ENCODE measurements at places on chromosomes 1 and 21.

DNA sequence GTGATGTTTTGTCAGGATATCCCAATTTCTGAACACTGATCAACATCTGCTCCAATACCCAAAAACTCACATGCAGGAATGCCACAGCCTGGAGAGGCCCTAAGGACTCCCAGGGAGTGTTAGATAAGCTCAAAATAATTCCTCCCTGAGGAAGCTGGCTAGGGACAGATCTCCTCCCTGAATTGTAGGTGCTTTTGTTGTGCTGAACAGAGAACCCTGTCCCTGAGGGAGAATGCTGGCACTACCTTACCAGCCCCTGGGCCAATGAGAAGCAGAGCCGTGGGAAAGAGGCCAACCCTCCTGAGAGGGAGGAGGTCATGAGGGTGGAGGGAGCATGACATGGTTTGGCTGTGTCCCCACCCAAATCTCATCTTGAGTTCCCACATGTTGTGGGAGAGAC, 73.6 kb upstream of the PTGFRN start:
- no peak for DNase-seq

DNA sequence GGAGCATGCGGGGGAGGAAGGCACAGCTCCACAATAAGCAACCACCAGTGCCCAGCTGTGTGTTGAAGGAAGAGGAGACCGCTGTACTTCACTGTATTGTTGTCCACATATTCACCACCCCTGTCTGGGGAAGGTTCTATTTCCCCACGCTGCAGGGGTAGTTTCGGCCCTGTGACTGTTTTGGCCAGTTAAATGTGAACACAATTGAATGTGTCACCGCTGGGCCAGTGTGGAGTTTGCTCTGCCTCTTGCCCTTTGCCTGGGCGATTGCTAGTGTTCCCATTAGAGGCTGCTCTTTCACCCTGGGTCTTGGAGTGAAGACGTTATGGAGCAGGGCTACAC, 32.6 kb downstream of the UBE4B start:
- no peak for DNase-seq

DNA sequence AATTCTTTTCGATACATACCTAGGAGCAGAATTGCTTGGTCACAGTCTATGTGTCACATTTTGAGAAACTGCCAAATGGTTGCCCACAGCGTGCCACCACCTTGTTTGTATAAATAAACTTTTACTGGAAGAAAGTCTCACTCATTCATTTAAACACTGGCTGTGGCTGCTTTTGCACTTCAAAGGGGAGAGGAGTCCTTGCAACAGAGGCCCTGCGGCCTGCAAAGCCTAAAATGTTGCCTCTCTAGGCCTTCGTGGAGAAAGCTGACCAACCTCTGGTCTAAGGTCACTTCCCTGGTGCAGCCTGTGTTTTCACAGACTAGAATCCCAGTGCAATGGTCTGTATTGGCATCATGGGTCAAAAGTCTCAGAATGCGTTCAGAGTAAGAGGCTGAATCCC, 8.3 kb downstream of the RIPK4 start:
- DNase-seq: no peak

GRCh38 chr1:169892927-169893644, 610 bp downstream of the SCYL3 start:
- peak; percentile 32 for DNase-seq

DNA sequence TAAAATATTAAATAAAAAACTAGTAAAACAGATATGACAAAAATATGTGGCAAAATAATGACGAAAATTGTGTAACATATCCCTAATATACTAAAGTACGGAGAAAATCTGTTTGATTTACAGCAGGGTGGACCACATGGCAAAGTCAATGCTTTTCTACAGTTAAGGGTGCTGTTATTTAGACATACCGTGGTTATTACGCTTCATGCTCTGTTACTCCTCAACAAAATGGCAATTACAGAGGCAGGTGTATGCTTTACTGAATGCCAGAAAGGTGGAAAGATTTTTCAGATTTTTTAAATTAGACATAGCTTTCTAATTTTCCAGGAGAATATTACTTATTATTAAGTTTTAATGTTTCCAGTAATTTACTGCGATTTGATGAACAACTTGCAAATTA, 343.9 kb upstream of the DPYD start:
- DNase-seq: no peak

GRCh38 chr21:43640400-43640799, 18.9 kb downstream of the HSF2BP start:
- no peak for DNase-seq

- DNase-seq: no peak
Measured at GRCh38 chr1:170073893-170074249, 624 bp downstream of the KIFAP3 start.

- no peak for DNase-seq
Measured at GRCh38 chr21:42534421-42535378, 21.0 kb downstream of the SLC37A1 start.

GRCh38 chr21:33950431-33951079, 35.0 kb upstream of the ATP5PO start:
- DNase-seq: peak; percentile 38

DNA sequence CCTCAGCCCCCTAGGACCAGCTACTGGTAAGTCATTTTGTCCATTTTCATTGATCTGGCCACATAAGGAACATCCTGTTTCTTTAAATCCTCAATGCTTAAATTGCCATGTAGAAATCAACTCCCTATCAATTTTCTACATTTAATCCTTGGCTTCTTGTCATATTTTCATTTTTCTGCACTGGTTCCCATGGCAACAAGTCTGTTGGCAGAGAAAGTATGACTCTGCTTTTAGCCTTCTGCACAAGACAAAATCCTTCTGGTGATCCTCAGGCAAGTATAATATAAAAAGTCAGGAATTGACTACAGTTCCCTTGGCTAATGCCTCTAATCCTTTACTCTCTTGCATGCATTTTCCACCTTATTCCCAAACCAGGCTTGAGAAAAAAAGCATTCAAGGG, 65.0 kb downstream of the LRRC40 start:
- no peak for DNase-seq

GRCh38 chr1:240595476-240595875, 16.5 kb downstream of the GREM2 start:
- no peak for DNase-seq

DNA sequence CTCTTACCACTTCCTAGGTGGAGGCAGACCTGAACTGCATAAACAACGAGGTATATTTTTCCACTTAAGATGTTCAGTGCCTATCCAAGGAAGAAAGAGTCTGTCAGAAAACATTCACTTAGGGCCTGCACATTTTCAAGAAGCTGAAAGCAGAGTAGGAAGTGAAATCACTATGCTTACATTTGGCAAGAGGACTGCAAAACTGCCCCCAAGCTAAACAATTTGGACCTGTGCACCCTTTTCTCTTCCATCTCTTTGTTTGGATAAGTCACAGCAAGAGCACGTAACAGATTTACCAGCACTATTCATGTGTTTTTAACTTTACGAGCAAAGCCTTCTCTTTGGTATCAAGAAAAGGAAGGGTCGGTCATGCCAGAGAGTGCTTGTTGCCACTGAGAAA, 13.2 kb upstream of the BEND5 start:
- no peak for DNase-seq

DNA sequence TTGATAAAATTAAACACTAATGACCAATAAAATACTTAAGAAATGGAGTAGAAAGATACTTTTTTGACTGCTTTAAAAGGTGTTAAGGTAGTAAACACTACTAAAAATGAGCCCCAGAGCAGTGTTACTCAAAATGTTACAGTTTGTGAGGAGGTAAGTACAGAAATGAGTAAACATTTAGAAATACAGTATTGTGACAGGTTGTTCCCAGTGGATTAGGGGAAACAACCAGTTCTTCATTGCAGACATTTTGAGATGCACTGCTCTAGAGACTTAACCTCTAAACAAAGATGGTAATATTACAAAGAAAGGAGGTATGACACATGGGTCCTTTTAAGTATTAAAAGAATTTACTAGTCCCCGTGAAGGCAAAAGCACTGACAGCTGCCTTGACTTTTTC, 12.7 kb downstream of the DHX9 start:
- no peak for DNase-seq

- DNase-seq: no peak
Measured at GRCh38 chr1:92747735-92748134, 37.2 kb downstream of the EVI5 start.

GRCh38 chr1:62953633-62954032, 169.7 kb downstream of the ATG4C start:
- no peak for DNase-seq

- DNase-seq: no peak
Measured at GRCh38 chr1:171934664-171935063, 93.4 kb downstream of the DNM3 start.

DNA sequence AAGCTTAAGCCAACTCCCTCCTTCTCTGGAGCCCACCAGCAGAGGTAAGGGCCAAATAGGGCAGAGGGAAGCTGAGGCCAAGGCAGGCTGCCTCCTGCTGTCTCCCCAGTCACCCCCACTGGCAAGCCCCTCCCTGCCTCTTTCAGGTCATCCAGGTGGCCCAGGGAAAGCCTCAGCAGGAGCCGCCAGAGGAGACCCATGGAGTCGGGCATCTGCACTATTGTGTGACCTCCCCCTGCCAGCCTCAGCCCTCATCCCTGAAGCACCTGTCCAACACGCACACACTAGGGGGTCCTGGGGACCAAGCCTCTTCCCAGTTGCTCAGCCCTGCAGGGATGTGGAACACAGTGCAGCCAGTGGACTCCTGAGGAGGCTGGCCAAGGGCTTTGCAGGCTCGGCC, 5.3 kb upstream of the NAXE start:
- DNase-seq: no peak

DNA sequence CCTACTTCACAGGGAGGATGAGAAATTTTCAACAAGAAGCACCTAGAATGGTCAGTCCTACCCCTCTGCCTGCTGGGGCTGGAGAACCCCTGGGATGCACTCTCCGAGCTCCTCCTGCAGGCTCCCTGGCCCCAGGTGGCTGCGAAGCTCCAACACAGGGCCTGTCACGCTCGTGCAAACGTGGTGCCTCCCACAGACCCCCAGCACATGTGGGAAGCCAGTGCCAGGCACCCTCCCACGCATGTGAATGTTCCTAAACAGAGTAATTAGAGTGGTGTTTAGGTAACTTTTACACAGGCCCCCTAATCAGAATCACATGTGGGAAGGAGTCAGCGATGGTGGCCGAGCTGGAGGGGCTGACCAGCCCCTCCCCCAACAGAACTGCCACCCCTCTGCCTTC, 28.4 kb downstream of the GLIS1 start:
- DNase-seq: no peak

DNA sequence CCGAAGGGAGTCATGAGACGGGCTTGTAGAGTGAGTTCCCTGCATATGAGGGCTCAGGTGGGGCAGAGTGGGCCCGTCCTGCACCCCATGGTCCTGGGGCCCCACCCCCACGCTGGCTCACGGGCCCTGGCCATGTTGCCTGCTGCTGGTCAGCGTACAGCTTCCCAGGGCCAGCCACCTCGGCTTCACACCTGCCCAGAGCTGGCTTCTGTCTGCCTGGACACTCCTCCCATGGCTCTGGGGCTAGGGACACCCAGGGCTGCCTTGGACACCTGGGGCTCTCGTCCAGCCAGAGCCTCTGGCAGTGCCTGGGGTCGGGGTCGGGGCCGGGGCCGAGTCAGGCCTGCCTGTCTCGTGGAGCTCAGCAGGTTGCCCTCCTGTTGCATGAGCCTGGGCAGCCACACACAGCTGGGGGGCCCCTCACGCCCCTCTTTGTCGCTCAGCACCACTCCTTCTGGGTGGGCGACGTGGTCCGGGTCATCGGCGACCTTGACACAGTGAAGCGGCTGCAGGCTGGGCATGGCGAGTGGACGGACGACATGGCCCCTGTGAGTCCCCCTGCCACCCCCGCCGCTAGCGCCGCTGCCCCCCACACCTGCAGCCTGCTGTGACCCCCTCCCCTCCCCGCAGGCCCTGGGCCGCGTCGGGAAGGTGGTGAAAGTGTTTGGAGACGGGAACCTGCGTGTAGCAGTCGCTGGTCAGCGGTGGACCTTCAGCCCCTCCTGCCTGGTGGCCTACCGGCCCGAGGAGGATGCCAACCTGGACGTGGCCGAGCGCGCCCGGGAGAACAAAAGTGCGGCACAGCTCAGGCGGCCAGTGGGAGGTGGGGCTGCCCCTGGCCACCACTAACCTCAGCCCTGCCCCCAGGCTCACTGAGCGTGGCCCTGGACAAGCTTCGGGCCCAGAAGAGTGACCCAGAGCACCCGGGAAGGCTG, 5.5 kb upstream of the MMP23B start:
- DNase-seq: no peak

- DNase-seq: no peak
Measured at GRCh38 chr1:75616436-75617433, 5.8 kb upstream of the SLC44A5 start.

- DNase-seq: no peak
Measured at GRCh38 chr1:187396929-187397796, 568.4 kb downstream of the PLA2G4A start.

DNA sequence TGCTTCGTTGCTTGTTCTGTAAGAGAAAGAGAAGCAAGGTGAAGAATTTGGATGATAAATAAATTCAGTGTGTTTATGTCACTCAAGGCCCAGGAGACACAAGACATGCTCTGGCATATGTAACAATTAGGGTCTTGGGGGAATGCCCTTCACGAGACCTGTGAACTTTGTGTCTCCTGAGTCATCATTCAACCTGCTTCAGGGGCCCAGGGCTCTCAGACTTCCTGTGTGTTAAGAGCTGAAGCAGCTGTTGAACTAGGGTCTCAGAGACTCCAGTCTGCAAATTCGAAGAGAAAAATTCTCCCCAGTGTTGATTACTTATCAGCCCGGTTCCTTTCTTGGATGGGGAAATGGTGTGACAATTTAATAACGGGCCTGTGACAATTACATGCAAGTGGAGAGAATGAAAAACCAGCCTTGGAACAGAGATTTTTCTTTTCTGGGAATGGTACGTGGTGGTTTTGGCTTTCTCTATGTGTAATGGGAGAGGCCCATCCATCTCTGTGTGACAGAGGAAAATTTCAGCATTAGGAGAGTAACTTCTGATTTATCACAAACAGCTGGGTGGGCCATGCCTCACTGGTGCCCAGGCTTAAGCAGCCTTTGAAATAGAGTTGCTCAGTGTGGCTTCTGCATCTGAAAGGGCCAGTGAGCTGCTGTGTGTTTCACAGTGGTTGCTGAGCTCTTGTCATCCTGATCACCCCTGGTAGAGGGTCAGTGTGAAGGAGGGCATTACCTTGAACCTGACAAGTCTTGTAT, 22.4 kb downstream of the HUNK start:
- DNase-seq: no peak

- no peak for DNase-seq
Measured at GRCh38 chr1:107076841-107077240, 20.4 kb downstream of the PRMT6 start.

- no peak for DNase-seq
Measured at GRCh38 chr21:41786509-41786987, 19.7 kb upstream of the RIPK4 start.

GRCh38 chr1:33010932-33011731, 25.6 kb downstream of the AK2 start:
- DNase-seq: no peak

- DNase-seq: no peak
Measured at GRCh38 chr21:25330266-25330665, 277.0 kb downstream of the MRPL39 start.

GRCh38 chr1:47023268-47024140, at the start of gene CYP4X1:
TSS of gene CYP4X1 (plus strand) at chr1:47023669. CDS start at chr1:47023818, 149 bp downstream.
- DNase-seq: no peak

- DNase-seq: peak; percentile 28
Measured at GRCh38 chr1:152654110-152654509, 9.1 kb upstream of the LCE2D start.

Data from CD4-positive, alpha-beta T cell (primary cell).